ENCODE measurements at places on chromosomes 11 and 22. TPM values are rescaled to one million over a fixed set of nuclear protein-coding genes. Genes with fewer than 3 reads are reported as not detected.

DNA sequence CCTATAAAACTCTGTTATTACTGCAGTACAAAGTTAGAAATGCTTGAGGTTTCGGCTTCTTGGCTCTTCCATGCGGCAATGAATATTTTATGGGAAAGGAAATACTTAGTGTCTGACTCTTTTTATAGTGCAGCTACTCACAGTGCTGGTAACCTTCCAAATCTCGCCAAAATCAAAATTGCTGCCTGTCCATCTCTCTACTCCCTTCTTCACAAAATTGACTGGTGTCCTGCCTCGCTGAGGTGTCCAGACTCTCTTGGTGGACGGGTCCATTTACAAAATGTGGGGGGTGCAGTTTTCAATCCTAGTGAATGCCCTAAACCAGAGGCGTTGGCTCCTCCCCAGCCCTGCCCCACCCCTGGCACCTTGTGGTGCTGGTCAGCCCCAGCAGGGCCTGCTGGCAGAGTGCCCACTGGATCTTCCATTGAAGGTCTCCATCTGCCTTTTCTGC is 73.5 kb downstream of the ZBTB16 start:
- peak; percentile 28 for DNase-seq

SLC25A45 gene
- total RNA-seq = 0.41 TPM

DNA sequence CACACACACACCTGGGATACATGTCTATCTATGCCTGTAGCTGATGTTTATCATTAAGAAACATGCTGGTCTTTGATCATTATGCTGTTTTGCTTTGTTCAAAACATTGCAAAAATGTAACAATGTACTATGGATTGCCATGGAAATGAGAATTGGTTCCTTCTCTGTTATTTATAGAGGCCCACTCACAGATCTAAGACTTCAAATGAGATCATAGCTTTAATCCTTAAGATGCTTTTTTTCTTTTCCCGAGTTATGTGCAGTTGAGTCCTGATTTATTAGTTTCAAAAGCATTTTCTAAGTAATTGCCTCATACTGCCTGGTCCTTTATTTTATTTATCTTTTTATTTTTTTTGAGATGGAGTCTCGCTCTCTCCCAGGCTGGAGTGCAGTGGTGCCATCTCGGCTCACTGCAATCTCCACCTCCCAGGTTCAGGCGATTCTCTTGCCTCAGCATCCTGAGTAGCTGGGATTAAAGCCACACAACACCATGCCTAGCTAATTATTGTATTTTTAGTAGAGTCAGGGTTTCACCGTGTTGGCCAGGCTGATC is 131.4 kb downstream of the LUZP2 start:
- DNase-seq = no peak

DNA sequence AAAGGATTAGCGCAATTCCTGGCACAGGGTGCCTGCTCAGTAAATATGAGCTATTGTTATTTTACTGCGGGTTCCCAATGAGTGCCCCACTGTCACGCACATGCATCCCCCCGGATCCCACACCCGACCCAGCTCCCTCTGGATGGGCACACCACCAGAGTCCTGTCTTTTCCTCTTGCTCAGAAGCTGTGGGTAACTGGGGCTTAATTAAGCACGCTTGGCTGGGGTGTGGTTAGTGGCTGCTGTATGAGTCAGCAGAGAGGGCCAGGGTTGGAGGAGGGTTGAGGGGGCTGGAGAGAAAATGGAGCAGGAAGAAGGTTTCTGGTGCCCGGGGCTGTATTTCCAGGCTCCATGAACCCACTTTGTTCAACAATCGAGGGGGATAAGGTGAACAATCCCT is 30.3 kb upstream of the NECTIN1 start:
- peak; percentile 36 for DNase-seq

- DNase-seq = no peak
Measured at GRCh38 chr11:5279471-5280090, 9.8 kb upstream of the HBE1 start.

DNA sequence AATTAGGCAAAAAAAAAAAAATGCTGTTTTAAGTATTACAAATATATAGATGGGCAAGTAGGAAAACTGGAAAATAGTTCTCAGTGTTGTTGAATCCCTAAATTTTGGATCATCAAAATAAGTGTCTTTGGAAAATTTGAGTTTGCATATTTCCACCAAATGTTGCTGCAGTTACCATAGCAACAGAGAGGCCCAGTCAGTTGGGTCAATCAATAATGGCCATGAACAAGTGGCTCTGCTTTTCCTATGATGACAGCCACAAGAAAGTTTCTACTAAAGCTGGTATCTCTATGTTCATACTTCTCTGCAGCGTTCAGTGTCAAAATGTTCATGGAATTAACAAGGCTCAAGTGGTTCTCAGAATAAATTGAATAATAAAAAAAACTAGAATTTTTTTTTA is 79.1 kb downstream of the SERGEF start:
- DNase-seq = no peak

GRCh38 chr11:47264521-47264920 is 5.4 kb upstream of the MADD start:
- DNase-seq = peak; percentile 29

OR8D4 gene
- total RNA-seq = 0.09 TPM

DNA sequence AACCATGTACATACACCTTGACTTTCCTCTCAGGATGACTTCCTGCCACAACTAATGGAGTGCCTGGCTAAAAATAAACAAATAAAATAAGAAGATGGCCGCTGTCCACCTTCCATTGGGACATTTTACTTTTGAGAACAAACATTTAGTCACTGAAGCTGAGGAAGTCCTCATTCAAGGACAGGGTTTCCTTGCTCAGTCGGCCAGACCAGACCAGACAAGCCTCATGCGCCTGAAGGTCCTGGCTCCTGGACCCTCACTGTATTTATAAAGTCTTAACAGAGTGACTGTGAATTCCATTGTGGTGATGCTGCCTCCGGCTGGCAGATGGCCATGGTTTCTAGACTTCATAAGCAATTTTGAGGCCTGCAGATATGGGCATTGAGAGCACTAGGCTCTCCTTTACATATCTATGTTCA is 114.5 kb downstream of the MAML2 start:
- DNase-seq = peak; percentile 96

DNA sequence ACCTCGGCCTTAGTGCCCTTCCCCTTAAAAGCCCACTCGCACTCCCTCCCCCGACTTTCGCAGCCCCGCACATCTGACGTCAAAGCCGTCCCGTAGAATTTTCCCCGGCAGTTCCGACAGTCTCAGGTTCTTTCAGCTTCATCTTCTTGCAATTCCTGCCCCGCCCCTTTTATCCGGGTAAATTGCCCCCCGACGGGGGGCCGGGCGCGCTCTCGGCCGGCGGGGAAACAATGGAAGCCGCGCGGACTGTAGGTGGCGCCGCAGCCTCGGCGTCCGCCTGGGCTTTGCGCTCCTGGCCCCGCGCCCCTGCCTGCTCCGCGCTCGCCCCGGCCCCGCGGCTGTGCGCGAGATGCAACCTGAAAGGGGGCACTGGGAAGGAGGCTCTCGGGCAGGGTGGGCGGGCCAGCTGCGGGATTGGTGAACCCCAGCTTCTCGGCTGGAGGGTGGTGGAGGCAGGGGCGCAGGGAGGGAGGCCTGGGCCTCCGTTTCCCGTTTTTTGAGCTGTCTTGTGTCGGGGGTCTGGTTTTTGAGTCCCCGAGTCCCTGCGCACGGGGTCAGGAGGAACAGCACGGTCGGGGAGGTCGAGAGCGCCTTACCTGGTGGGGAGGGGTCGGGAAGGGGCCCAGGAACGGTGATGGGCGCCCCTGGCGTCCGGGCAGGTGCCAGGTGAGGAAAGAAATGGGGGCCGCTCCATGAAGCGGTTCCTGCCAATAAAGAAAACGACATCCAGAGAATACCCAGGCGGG is 859 bp upstream of the FGF19 start:
- DNase-seq = no peak

- peak; percentile 45 for DNase-seq
Measured at GRCh38 chr22:39530692-39531331, 1.7 kb downstream of the RPS19BP1 start.

DNA sequence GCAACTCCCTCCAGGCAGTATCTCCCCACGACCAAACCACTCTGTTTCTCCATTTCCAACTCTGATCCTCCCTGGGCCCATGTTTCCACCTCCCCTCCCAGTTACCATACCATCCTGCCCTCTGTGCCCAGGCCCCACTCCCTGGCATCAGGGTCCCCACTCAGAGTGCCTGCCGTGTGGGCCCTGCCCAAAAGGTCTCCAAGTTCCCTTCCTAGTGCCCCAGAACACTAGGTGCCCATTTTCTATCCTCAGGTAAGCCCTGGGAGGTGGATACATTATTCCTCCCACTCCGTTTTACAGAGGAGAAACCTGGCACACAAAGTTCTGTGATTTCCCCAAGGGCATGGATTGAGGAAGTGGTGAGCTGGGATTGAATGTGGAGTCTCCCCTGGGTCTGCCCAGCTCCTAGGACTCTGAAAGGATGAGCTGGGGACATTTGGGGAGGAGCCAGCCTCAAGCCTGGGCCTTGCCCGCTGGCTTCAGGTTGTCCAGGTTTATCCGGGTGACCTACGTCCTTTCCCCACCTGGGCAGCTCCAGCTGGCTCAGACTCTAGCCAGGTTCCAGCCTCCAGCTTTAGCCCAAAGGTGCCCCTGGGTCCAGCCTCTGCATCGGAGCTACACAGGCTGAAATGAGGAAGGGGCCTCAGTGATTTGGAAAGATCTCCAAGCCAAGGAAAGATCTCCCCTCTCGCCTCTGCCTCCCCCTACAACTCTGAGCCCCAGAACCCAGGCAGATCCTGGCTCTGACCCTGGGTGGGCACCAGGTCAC is 2.2 kb upstream of the GSTT4 start:
- no peak for DNase-seq

WNT11 gene
- not detected for total RNA-seq

- no peak for DNase-seq
Measured at GRCh38 chr11:83493917-83494316, 207.8 kb upstream of the CCDC90B start.

- no peak for DNase-seq
Measured at GRCh38 chr22:50010676-50011446, 1.7 kb downstream of the IL17REL start.

ALDH3B1 gene
- total RNA-seq = 12.5 TPM

TMPRSS13 gene
- total RNA-seq = not detected

GRCh38 chr22:23289851-23290724 is 109.8 kb downstream of the BCR start:
- peak; percentile 54 for DNase-seq

DNA sequence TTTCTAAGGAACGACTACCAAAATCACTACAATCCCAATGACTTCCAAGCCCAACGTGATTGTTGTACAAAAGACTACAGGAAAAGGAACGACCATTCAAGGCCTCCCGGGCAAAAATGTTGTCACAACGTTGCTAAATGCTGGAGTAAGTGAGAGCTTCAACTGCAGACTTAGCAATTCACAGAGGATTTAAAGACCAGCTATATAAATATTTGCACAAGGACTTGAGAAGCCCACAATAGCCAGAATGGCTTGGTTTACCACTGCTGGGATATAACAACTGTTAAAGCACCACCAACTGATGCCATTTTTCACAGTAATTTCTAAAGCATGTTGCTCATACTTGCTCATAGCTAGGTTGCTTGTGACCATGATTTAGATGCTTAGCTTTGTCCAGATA is 78.3 kb downstream of the EMSY start:
- no peak for DNase-seq

- no peak for DNase-seq
Measured at GRCh38 chr11:116271479-116271878, 501.3 kb downstream of the BUD13 start.

OR2D2 gene
- total RNA-seq = not detected

DNA sequence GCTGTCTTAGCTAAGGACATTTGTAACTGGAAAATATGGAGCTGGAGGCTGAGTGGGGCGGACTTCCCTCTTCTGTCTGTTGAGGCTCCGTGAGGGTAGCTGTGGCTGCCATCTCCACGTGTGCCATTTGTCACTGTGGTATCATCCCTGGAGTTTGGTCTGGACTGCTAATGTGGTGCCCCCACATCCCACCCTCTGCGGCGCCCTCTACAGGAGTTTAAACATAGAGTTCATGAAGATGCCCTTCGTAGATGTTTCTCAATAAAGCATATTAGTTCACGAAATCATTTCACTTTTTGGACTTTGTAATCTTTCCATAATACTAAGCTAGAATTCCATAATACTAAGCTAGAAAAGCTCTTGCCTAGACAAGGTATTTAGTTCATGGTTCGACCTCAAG is 52.4 kb downstream of the TECTA start:
- no peak for DNase-seq

POU2AF3 gene
- 0.45 TPM for total RNA-seq

LRRC10B gene
- total RNA-seq = 0.27 TPM

BTBD18 gene
- not detected for total RNA-seq

DNA sequence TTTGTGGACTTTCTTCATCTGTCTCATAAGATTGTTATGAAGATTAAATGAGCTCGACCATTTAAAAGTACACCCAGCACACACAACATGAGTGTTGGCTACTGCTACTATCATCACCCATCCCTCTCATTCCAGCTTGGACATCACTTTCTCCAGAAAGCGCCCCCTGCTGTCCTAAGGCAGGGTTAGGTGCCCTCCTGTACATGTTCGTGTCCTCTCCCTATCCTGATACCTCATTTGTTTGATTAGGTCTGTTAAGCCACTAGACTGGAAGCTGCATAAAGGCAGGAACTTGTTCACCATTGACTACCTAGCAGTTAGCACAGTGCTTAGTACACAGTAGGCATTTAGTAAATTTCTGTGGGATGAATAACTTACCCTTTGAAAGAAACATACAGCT is 85.5 kb downstream of the ENTHD1 start:
- DNase-seq = peak; percentile 30

SYT12 gene
- not detected for total RNA-seq

DNA sequence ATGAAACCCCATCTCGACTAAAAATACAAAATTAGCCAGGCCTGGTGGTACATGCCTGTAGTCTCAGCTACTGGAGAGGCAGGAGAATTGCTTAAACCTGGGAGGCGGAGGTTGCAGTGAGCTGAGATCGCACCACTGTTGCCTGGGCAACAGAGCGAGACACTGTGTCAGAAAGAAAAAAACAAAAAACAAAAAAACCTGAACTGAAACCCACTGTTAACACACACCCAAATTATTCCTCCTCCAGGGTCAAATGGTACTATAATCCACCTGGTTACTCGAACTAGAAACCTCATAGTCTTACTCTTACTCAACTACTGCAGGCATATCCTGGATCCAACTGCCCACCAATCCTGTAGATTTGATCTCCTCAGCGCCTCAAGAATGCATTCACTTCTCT is 35.5 kb downstream of the USP28 start:
- no peak for DNase-seq

DNA sequence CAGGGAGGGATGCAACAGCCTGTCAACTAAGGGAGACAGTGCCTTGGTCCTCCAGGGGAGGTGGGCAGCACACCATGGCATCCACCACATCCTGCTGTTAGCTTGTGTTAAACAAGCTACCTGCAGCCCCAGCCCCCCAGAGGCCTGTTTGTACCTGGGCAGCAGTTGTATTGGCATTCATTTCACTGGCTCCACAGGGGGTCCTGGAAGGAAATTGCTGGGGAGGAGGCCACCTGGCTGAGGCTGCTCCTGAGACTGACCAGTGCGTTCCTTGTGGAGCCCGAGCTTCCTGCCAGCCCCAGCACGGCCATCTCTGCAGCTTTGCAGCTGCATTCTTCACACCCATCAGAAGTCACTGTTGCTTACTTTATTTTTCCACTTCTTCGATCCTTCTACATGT is 479.9 kb downstream of the INSC start:
- DNase-seq = no peak
